IPS DF 19.7 (cell line): ENCODE measurements at places on chromosomes 3 and 15.

DNA sequence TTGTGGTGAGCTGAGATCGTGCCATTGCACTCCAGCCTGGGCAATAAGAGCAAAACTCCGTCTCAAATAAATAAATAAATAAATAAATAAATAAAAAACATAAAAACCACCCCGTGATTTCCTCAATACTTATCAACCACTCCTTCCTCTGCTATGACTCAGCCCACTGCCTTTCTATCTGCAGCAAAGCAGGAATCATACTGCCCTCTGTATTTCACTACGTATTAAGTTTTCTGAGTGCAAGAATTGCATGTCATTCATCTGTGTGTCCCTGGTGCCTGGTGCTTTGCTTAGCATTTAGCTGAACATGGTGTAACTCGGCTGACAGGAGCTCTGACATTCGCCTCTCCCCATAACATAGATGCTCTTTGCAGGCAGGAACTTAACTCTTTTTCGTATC is 7.1 kb downstream of the LSG1 start:
- DNase-seq, result no peak

GRCh38 chr3:110077093-110077492 is 739.7 kb upstream of the DPPA4 start:
- DNase-seq, result no peak

DNA sequence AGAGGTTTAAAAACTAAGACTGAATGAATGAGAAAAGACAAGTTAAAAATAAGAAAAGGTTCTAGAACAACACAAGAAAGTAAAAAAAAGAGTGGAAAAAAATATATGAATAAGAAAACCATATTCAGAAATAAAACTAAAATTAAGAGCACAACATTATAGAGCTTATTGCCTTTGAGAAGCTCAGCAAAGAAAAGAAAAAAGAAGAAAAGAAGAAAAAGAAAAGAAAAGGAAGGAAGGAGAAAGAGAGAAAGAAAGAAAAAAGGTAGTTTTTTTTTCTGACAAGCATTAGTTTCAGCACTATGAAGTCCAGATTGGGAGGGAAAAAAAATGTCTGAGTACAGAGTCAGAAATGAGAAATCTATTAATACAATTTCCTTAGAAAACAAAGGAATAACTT is 81.5 kb downstream of the FAIM start:
- DNase-seq, result no peak

GRCh38 chr3:151434151-151434890 is 26.5 kb downstream of the IGSF10 start:
- no peak for DNase-seq

DNA sequence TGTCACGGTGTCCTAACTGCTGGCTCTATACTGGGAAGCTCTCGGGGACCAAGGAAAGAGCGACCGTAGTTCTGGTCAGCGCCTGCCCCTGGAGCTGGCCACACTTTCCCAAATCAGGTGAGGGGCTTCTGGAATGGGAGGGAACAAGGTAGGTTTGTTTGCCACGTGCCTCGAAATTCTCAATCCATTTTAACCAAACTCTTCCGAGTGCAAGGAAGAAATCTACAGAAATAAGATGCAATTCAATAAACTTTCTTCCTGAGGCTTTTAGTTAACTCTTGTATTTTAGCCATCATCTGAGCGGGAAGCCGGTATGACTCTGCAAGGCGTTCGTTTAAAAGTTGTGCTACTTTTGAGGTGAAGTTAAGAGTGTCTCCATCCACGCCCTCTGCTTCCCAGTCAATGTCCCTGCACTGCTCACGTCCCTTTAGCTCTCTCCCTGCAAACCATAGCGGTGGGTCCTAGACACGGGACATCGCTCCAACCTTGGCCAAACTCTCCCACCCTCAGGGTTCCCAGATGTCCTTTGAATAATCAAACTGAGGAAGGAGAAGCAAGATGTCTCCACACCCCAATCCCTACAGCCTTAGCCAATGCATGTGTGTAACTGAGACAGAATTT is 597 bp downstream of the AGTR1 start:
- no peak for DNase-seq

DNA sequence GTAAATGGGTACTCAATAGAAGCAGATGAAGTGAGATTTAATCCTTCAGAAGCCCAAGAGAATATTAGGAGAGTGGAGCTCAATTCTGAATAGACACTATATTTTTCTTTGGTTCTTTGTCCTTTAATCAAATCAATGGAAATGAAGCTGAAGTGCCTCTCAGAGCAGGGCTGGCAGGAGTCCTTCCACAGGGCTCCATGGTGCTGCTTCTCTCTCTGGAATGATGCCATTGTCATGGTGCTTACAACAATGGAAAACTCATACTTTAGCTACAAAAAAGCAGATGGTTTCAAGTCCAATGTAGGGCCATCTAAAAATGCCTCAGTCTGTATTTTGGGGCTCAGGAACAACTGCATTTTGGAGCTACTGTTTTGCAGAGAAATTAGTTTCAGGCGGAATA is 125.1 kb downstream of the SNRK start:
- DNase-seq, result no peak

- DNase-seq, result no peak
Observed at GRCh38 chr15:92009162-92009561, 155.7 kb downstream of the SLCO3A1 start.
